ENCODE measurements at places on chromosomes 4 and X.
A peak's percentile ranks its signal among the peaks of the same experiment; 100 is the strongest.

GRCh38 chr4:75916091-75916661 lies 13.9 kb upstream of the PPEF2 start:
- peak; percentile 45 for DNase-seq

GRCh38 chrX:56232221-56233082 lies at the start of gene KLF8:
TSS of gene KLF8 (plus strand) at chrX:56232356. CDS start at chrX:56233335, 979 bp downstream.
- peak; percentile 68 for DNase-seq

DNA sequence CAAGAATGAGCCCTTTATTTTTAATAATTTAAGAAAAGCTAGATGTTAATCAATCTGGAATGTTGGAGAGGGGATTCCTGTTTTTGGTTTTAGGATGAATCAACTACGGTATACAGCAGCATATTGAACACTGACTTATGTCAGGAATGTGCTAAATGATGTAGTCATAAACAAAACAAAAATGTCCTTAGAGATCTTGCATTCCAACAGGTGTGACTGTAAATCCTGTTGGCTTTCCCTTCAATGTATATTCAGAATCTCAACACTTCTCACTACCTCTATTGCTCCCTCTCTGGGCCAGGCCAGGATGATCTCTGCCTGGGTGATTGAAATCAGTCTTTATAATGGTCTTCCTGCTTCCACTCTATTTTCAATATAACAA lies 37.8 kb upstream of the BDH2 start:
- peak; percentile 75 for DNase-seq

GRCh38 chr4:107939307-107939706 lies 8.0 kb downstream of the CYP2U1 start:
- DNase-seq, result peak; percentile 14

- no peak for DNase-seq
Measured at GRCh38 chrX:112816908-112817307, 23.7 kb downstream of the AMOT start.

- no peak for DNase-seq
Measured at GRCh38 chr4:133641191-133641590, 492.1 kb downstream of the PCDH10 start.

DNA sequence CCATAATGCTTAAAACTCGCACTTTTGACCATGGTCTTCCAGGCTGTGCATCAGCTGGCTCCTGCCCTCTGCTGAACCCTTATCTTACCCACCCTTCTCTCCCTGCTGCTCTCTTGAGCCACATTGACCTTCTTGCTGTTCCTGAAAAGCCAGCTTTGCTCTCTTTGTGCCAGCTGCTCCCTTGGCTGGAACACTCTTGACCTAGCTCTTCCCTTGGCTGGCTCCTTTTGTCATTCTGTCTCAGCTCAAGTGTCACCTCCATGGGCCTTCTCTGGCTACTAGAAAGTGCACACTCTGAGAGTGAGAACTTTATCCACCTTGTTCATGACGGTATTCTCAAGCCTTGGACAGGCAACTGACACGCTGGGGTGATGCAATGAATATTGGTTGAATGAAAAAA lies 112.1 kb downstream of the MGST2 start:
- DNase-seq, result no peak

GRCh38 chr4:10448991-10449390 lies 8.2 kb downstream of the ZNF518B start:
- DNase-seq, result no peak

- no peak for DNase-seq
Measured at GRCh38 chr4:54032558-54033135, 31.8 kb downstream of the CHIC2 start.

- DNase-seq, result no peak
Measured at GRCh38 chr4:153798420-153798819, 9.5 kb upstream of the SFRP2 start.

DNA sequence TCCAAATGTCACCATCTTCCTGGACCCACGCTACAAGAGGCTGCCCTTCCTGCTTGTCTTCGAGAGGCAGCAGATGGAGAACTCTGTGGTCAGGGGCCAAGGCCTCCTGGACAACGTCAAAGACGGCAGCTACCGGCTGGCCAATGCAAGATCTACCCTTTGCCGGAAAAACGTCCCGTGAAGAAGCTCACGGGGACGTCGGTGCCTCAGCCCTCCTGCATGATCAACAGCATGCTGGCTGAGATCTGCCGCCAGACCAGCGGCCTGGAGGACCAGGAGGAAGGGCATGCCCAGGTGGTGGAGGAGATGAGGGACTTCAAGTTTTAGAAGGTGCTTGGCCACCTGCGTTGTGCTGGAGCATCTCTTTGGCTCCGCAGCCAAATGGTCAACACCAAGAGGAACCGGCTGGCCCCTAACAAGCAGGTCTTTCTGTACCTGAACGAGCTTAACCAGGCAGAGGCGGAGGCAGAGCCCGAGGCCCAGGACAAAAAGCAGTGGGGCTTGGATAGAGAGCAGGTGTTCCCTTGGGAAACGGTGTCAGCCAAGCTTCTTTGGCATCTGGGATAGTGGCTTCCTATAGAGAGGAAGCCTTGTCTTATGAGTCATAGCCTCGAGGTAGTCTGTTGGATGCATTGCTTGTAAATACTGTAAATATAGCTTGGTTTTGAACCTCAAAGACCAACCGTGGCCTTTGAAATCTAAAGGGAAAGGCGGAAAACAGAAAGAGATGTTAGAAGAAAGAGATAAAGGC lies 94.8 kb upstream of the ELOVL6 start:
- DNase-seq, result peak; percentile 42

- DNase-seq, result peak; percentile 44
Measured at GRCh38 chr4:138978600-138978999, 37.0 kb upstream of the NOCT start.

DNA sequence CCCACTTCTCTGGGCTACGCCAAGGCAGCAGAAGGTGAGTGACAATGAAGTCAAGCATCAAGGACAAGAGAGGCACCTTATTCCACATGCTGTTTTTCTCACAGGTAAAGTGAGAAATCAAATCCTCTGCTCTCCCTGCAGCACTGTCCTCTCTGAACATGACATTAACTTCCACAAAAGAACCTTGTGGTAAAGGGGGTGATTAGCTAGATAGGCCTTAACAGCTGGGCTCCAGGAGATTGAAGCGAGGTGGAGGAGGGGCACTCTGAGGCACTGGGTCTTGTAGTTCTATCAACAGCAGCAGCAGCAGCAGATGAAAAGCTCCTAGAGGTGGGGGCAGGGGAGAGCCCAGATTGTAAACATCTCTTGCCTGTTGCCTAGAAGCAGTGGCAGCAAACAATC lies 96.8 kb upstream of the CXXC4 start:
- no peak for DNase-seq

DNA sequence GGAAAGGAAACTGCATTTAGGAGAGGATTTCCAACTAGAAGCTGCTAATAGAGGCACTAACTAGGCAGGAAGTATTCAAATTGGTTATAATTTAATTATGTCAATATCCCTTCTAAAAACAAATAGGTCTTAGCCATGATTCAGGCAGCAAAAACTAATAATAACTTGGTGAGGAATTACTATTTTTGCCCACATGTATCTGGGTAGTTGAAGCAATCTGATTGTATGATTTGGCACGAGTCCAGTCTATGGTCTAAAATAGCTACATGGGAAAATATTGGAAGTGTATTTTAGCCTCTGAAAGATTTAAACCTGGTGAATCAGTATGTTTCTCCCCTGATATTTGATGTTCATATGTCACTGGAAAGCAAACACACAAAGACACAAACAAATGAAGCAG lies 62.2 kb downstream of the MFAP3L start:
- DNase-seq, result no peak

DNA sequence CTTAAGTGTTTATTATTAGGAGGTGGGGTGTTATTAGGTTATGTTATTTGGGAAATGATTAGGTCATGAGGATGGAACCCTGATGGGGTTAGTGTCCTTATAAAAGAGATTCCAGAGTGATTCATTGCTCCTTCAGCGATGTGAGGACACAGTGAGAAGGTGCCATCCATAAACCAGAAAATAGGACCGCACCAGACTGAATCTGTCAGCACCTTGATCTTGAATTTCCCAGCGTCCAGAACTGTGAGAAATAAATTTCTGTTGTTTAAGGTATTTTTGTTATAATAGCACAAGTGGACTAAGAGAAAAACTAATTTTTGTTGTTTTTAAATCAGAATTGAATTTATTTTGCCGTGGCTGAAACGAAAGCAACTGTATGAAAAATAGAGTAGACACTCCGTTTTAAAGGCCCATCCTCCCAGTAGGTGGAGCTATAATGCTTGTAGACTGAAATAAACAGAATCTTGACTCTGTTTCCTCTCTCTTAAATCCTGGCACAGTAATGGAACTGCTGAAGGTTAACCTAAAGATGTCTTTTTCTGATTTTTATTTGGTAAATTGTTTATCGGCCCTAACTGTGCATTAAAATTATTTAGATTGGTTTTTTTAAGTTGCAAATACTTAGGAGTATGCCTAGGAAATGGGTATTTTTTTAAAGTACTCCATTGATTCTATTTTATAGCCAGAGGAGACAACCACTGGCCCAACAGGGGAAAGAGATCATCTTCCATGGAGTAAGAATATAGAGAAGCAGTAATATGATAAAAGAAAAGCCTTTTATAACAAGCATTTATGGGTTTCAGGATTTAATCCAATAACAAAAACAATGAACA lies 133.2 kb upstream of the ADAMTS3 start:
- peak; percentile 58 for DNase-seq

- peak; percentile 70 for DNase-seq
Measured at GRCh38 chr4:17817027-17817426, 6.2 kb downstream of the NCAPG start.

GRCh38 chr4:39706741-39707511 lies 9.0 kb downstream of the UBE2K start:
- peak; percentile 13 for DNase-seq

GRCh38 chr4:136862653-136863052 lies 669.6 kb downstream of the PCDH18 start:
- no peak for DNase-seq

- DNase-seq, result no peak
Measured at GRCh38 chr4:152880263-152880662, 55.9 kb upstream of the FHDC1 start.

DNA sequence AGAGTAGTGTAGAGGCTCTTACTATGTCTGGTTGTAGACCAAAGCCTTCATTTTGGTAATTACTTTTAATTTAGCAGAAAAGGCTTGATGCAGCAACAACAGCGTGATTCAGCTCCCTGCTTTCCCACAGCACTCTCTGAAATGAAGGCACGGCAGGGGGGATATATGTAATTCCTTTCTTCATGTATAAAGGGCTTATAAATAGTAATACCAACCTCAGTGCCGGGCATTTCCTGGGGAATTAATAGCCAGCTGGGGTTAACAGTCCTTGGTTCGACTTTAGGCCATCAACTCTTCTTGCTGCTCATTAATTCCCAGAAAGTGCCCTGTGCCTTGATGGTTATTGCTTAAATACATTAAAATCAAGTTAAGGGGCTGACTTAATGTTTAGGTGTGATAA lies 669.0 kb downstream of the ZNF674 start:
- no peak for DNase-seq

DNA sequence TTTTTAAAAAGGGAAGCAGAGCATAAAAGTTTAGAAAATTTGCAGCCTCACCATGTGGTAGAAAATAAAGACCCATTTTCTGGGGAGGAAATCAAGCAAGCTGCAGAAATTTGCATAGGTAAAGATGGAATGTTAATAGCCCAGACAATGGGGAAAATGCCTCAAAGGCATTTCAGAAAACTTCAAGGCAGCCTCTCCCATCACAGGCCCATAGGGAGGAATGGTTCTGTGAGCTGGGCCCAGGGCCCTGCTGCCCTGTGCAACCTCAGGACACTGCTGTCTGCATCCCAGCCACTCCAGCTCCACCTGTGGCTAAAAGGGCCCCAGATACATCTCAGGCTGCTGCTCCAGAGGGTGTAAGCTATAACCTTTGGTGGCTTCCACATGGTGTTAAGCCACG lies 137.9 kb downstream of the INPP4B start:
- no peak for DNase-seq

GRCh38 chr4:76003035-76003434 lies 4.3 kb downstream of the CXCL9 start:
- no peak for DNase-seq

- DNase-seq, result peak; percentile 45
Measured at GRCh38 chr4:22029803-22030202, 81.2 kb upstream of the KCNIP4 start.

GRCh38 chrX:135307171-135307570 lies 2.1 kb upstream of the ETDC start:
- DNase-seq, result no peak

DNA sequence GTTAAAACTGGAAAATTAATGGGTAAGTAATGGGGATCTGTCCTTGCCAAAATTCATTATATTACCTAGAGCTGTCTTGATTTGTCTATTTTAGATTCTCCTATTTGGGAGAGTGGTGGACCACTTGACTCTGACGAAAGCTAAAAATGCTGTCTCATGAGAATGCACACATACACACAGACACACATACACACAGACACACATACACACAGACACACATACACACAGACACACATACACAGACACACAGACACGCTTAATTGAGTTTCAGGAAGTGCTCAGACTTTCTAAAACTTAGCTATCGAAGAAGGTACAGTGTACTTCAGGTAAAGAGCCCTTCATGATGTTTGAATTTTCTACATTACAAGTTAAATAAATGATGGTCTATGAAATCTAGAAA lies 279.5 kb downstream of the ANKRD50 start:
- no peak for DNase-seq

DNA sequence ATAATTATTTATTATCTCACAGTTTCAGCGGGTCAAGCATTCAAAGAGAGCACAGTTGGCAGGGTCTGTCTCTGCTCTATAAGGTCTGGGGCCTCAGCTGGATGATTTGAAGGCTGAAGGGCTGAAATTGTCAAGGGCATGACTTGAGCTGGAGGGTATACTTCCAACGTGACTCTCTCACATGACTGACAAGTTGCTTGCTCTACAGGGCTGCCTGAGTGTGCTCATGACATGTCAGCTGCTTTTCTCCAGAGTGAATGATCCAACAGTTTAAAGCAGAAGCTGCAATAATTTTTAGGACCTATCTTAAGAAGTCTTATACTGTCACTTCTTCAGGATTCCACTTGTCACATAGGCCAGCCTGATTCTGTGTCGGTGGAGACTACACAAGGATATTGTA lies 51.2 kb downstream of the TIGD2 start:
- DNase-seq, result no peak

- DNase-seq, result no peak
Measured at GRCh38 chr4:170801771-170802170, 712.0 kb upstream of the AADAT start.

GRCh38 chr4:168558599-168558998 lies 61.7 kb downstream of the PALLD start:
- DNase-seq, result peak; percentile 64

GRCh38 chrX:39519566-39520301 lies 578.0 kb downstream of the BCOR start:
- no peak for DNase-seq

DNA sequence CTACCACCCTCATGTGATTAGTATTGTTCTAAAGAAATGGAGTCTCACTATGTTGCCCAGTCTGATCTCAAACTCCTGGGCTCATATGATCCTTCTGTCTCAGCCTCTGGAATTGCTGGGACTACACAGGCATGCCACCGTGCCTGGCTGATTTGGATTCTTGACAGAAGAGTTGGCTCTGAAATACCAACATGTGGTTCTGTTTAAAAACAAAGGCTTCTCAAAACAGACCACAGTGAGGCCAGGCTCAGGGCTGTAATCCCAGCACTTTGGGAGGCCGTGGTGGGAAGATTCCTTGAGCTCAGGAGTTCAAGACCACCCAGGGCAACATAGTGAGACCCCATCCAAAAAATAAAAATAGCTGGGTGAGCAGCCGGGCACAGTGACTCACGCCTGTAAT lies 126.7 kb downstream of the DHRSX start:
- no peak for DNase-seq

GRCh38 chr4:169993531-169993930 lies 32.7 kb downstream of the MFAP3L start:
- DNase-seq, result no peak

- no peak for DNase-seq
Measured at GRCh38 chr4:1759818-1760223, 33.3 kb upstream of the FGFR3 start.

All from epithelial cell of esophagus (primary cell).